ENCODE measurements at places on chromosomes 5 and 9.

DNA sequence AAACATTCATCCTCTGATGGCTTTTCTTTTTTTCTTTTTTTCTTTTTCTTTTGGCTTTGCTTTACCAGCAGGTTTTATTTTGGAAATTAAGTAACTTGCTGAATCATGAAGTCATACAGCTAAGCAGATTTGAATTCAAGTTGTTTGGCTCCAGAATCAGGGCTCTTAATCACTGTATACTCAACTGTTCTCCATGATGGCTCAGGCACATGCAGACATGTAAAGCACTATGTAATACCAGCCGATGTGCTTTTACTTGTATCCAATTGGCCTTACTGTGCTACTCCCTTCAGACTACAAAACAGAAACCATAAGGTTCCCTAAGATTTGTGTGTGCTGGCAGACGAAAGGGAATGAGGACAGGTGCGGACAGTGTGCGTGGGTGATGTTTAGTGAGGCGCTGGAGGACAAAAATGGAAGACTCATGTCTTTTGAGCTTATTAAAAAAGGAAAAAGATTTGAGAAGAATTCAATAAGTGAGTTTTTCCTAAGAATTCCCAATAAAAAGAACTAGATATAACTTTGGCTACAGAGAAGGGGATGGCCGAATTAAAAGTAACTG is 44.7 kb upstream of the OTP start:
- no peak for DNase-seq

DNA sequence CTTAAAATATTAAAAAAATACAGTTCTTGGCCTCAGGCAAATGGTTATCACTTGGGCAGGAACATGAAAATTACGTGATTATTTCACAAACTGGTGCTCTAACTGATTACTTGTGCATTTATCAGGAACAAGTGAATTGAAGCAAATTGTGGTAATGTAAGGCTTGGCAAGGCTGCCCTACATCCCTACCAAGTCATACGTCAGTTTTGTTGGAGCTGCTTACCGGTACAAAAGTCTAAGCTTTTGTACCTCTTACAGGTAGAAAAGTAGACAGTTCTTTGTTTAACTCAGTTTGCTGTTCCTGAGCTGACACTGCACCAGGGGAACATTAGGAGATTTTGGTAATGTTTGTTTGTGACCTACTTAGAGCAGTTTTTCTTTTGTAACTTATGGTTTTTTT is 2.2 kb downstream of the G3BP1 start:
- no peak for DNase-seq

GRCh38 chr5:42655982-42656650 is 100.5 kb upstream of the CCDC152 start:
- DNase-seq = no peak

DNA sequence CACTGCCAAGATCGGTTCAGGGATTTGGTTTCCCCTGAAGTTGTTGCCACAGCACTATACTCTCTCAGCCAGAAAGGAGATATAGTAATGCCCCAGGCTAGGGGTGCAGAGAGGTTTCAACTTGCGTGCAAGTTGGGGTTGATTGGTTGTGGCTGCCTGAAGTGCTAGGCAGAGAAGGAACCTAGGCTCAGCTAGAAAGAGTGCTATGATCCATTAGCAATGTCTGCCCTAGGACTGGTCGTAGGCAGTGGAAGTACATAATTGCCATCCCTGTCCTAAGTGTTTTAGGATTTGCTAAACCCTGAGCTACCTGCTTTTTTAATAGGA is 136.6 kb upstream of the SMIM23 start:
- no peak for DNase-seq

DNA sequence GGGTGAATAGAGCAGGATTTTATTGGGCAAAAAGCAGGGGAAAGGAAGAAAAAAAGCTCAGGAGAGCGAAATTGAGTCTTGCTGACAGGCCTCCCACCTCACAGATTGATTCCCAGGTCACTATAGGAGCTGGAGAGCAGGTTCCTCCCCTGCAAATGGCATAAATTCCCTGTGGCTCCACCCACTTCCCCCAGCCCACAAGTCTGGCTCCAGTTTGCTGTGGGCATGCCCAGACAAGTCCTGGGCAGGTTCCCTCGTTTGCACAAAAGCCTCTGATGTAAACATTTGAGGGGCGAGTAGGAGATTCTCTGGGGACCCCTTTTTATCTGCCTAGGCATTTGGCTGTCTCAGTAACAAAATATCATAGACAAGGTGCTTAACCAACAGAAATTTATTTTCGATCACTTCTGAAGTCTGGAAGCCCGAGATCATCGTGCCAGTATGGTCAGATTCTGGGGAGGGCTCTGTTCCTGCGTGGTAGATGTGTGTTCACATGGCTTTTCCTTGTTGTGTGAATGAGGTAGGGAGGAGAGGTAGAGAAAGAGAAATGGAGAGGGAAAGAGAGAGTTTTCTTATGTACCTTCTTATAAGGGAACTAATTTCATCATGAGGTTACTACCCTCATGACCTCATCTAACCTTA is 614.5 kb downstream of the MAT2B start:
- DNase-seq = no peak

GRCh38 chr5:83947763-83948162 is 227.1 kb upstream of the HAPLN1 start:
- DNase-seq = no peak

GRCh38 chr5:20833081-20833627 is 845.2 kb upstream of the CDH18 start:
- no peak for DNase-seq

- DNase-seq = no peak
Measured at GRCh38 chr5:175340180-175340579, 103.8 kb downstream of the DRD1 start.

DNA sequence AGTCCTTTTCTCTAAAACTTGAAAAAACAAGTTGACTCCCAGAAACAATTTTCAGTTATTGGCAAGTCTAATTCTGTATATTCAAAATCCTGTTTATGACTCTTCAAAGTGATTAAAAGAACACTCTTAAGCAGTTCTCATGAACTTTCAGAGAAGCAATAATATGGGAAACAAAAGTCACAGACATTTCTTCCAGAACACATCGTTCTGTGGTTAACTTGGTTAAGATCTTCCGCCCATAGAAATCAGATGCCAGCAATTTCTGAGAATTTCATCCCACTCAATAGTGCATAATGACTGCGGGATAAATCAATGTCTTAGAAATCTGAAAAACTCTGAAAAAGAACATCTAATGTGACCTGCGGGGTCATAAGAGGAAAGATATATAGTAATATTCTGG is 300.5 kb downstream of the COX7C start:
- DNase-seq = no peak

GRCh38 chr5:95043648-95044047 is 241.2 kb downstream of the MCTP1 start:
- DNase-seq = no peak

GRCh38 chr5:145509336-145510136 is 325.6 kb downstream of the PRELID2 start:
- no peak for DNase-seq

DNA sequence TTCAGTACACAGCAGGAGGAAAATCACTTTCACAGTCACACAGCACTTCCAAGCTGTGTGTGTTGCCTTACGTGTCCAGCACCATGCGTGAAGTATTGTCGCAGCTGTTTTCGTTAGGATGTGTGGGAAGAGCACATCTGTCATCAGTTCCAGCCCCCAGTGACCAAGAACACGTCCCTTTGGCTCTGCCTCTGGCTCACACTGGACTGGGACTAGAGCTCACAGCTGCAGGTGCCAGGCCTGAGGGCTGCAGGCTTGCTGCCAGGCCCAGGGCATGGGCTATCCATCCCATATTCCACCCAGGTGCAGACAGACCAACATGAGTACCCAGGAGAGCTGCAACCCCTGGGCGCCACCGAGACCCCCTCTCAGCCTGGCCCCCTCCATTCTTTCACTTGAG is 60.5 kb upstream of the ANKRD33B start:
- no peak for DNase-seq

- peak; percentile 21 for DNase-seq
Measured at GRCh38 chr5:10248378-10249260, 1.1 kb downstream of the ATPSCKMT start.

DNA sequence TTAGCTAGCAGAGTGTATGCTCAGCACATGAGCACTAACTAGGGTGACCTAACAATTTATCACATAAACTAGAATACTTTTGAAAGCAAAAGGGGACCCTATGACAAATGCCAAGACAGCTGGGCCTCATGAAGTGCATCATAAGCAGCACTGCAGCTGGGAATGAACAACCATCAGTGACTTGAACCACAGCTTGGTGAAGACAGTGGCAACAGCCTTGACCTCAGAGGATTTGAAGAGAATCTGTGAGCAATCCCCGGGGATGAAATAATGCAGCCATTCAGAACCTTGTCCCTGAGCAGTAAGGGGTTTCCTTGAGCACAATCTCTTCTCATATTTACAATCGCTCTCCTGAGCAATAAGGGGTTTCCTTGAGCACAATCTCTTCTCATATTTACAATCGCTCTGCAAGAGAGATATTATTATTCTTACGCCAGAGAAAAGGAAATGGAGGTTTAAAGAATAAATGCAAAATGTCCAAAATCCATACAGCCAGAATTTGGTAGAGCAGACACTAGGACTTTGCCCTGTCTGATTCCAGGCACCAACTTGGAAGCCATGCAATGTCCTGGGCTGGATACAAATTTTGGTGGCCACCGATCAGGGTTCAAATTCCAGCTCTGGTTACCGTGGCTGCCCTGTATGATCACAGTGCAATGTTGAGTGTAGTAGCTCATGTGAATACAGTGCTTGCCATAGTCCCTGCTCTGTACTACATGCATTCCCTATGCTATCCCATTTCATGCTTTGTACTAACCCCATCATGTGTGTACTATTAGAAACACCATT is 846 bp upstream of the NSG2 start:
- DNase-seq = no peak

DNA sequence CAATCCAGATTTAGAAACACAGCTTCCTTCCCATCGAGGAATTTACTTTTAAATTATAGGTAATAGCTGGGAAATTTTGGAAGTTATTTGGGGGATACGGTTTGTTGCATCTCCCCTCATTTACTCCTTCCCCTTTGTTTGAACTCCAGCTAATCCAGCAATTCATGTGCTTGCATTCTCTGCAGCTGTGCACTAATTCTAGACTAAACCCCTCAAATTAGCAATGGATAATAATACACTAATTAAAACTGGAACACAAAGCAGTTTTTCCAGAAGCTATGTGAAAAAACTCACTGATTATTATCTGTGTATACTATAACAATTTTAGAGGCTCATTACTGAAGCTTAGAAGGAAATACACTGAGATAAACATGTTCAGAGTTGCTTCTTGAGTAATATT is 751.2 kb upstream of the ZNF608 start:
- DNase-seq = no peak

DNA sequence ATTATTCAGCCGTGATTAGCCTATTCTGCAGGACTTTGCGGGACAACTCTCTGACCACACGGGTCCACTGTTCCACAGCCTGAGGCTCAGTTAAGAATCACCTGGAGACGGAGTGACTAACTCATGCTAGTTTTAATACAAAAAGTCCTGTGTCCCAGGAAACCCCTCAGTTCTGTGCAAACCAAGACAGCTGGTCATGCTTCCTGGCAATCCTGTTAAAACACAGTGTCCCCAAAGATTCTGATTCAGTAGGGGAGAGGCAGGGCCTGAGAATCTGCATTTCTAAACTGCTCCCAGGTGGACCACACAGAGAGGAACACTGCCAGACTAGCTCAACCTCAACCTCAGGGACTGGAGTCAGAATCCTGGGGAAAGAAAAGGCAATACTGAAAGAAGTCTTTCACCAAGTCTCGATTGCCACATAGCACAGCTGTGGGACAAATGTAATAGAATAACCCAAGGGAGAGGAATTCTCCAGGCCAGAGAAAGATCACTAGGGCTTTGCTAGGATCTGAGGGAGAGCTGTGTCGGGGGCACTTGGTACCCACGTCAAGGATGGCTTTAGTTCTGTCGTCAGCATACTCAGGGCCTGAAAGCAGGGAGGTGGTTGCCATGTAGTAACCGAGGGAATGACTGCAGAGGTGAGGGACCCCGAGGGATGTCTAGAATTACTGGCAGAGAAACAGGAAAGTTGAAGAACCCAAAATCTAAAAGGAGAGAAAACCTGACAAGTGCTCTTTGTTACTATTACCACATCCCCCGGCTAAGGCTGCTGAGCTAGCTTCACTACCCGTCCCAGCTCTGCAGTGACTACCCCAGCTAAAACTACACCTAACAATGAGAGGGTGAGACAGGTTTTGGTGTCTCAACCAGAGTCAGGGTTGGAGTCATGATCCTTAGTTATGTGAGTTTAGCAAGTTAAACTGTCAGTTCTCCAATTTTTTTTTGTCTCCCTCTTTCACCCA is 8.6 kb downstream of the SUSD1 start:
- DNase-seq = no peak

DNA sequence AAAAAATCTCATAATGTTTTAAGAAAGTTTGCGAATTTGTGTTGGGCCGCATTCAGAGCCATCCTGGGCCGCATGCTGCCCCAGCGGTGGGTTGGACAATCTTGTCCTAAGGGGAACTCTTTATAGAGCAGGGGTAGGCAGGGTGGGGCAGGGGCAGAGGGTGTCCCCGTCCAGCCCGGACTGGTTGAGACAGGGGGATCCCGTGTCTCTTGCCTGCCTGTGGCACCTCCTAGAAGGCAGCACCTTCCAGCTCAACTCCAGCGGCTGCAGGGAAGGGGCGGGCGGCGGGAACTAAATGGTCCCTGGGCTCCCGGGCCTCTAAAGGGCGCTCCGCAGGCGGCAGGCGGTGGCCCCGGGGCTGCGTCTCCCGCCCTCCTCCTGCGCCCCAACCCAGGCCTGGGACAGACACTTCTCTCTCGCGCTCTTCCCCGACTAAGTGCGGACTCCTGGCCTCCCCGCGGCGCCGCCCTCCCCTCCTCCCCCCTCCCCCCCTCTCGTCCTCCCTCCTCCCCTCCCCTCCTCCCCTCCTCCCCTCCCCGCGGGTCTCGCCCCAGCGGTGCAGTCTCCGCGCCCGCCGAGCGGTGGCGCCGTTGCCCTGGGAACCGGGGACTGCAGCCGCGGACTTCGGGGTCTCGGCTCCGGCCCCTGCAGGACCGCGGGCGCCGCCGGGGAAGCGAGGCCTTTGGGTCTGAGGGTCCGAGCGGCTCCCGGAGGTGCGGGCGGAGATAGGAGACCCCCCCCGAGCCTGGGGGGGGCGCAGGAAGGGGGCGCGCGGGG is 132.6 kb downstream of the MRPL36 start:
- no peak for DNase-seq

DNA sequence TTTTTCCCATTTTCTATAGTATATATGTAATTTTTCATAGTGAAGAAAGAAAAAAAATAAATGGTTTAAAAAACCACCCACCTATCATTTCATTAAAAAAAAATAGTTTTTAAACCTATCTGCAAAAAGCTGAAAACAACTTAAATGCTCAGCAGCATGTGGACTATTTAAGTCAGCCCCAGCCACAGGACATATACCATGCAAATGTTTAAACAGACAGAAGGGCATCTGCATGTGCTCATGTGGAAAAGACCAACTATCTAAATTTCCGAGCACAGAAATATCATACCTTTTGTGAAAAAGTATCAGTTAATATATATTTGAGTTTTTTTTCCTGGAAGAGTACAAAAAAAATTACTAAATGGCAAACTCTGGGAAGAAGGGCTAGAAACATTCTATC is 143.4 kb downstream of the EPB41L4A start:
- no peak for DNase-seq

GRCh38 chr5:60649288-60649917 is 50.6 kb downstream of the DEPDC1B start:
- DNase-seq = no peak

All from activated CD4-positive, alpha-beta memory T cell treated with anti-CD3 and anti-CD28 coated beads, Interleukin-2, amount 10 ng/mL, durations not matched to agents 7 days and 5 days (primary cell).